Type B pancreatic cell (in vitro differentiated cells): ENCODE measurements at places on chromosomes 3 and 15.
A peak's percentile ranks its signal among the peaks of the same experiment; 100 is the strongest.

DNA sequence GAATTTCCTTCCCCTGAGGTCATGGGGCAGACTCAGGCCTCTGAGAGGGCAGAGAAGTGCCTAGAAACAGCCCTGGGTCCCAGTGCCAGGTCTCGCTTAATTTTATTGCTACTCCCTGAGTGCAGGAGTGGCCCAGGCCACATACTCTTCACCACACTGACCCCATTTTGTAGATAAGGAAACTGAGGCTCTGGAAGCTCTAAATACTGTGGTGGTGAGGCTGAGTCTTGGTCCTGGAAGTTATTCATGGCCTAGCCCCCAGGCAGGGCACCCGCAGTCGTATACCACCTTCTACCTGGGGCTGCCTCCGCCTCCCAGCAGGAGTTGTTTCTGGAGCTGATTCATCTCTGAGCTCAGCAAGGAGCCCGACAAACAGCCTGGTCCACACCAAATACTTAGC, 9.8 kb downstream of the ATP2B2 start:
- no peak for DNase-seq

- DNase-seq: no peak
These were observed 183.0 kb upstream of the THBS1 start for GRCh38 chr15:39397883-39398282.

DNA sequence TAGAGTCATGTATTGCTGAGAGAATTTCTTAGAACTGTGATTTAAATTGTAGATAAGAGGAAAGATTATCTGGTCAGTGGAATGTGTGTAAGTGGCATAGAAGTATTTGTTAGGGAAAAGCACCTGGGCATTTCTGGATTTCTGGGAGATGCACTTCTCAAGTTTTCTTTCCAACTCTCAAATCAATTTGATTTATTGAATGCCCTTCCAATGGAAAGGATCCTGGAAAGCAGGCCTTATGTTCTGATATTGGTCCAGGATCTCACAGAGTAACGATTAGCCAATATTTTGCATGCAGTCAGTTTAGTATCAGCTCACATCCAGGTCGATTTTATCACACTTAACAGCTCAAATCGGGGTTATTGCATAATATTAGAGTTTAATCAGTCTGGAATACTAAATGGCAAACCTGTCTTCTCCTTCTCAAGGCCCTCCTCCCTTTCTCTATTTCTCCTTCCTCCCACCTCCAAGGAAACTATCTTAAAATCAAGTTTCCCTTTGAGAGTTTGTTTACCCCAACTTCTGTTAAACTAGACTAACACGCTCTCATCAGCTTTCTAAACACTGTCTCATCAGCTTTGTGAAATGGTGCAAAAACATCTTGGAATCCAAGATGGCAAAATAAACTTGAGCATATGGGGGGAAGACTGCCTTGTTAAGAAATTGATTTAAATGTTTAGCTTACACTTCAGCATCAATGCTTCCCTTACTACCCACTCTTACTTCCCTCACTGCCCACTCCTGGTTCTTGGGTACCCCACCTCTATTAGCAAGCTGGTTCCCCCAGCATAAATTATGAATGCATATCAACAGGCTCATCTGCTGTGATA, 9.5 kb downstream of the SOX2 start:
- DNase-seq: no peak

GRCh38 chr3:106247902-106248684, 379.3 kb upstream of the CBLB start:
- DNase-seq: no peak

DNA sequence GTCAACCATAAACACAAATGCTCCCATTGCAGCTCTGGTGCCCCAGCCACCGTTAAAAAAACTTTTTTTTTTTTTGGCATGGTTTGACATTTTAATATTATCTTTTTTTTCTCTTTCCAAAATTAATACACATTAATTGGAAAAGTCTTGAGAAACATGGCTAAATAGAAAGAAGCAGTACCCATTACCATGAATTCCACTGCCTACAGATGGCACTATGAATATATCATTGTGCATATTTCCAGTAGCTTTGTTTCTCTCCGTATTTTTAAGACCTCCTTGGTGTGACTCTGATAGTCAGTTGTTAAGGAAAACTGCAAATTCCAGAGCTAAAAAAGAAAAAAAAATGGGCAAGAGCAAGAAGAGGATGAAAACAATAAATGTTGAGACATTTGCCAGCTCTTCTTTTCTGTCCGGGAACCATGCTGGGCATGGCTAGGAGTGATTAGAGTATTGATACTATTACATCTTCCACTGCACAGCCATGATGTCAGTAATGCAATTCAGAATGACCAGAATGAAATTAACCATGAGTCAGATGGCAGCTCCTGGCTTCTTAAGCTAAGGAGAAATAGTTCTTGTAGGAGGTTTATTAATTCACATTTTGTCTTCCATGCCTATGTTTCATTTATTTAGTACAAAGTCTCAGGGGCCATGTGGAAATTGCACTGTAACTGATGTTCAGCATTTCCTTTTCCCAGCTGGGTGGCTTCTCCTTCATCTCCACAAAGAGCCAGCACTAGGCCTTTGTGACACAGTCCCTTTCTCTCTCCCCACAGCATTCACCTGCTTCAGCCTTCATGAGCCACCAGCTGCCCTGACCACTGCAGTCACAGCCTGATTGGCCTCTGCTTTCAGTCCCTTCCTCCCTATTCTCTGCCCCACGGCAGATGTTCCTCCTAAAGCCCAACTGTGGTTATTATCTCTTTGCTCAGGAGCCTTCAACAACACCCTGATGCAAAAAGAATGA, 31.8 kb downstream of the SLC7A14 start:
- DNase-seq: no peak

DNA sequence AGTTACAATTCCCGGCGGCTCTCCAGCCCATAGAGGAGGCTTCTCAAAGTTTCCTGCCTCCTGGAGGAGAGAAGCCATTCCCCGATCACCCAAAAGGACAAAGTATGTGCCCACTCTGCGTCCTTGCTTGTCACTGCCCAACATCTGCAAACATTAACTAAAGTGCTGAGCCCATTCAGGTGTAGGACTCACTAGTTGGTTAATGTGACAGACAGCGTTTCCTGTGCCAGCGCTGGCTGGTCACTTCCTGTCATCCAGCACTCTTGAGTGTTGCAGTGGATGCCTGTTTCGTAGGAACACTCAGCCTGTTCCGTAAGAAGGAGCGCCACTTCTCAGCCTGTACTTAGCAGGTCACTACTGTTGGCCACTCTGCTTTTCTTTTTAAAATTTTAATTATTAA, 100.3 kb downstream of the APBA2 start:
- DNase-seq: no peak

DNA sequence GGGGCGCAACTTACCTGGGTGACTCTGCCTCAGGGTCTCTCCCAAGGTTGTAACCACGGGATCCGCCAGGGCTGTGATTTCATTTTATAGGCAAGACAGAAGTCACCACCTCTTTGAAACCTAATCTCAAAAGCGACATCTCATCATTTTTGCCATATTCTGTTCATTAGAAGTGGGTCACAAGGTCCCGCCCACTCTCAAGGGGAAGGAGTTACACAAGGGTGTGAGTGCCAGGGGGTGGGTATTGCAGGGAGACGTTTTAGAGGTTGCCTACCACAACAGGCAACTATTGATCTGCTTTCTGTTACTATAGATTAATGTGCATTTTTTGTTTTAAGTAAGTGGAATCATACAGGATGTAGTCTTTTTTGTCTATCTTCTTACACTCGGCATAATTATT, 56.6 kb upstream of the ADPGK start:
- no peak for DNase-seq

DNA sequence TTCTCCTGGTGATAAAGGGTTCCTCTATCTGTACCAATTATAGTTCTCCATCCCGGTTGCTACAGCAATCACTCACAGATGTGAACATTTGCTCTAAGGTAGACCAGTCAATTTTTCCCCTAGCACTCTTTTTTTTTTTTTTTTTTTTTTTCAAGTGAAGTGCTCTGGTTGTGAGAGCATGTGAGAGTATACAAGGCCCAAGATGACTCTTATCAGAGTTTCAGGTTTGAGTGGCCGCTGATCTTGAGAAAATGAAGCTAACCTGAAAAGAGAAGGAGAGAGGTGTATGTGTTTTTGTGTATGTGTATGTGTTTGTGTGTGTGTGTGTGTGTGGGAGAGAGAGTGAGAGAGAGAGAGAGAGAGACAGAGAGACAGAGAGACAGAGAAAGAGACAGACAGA, 44.4 kb upstream of the OTOL1 start:
- DNase-seq: no peak

DNA sequence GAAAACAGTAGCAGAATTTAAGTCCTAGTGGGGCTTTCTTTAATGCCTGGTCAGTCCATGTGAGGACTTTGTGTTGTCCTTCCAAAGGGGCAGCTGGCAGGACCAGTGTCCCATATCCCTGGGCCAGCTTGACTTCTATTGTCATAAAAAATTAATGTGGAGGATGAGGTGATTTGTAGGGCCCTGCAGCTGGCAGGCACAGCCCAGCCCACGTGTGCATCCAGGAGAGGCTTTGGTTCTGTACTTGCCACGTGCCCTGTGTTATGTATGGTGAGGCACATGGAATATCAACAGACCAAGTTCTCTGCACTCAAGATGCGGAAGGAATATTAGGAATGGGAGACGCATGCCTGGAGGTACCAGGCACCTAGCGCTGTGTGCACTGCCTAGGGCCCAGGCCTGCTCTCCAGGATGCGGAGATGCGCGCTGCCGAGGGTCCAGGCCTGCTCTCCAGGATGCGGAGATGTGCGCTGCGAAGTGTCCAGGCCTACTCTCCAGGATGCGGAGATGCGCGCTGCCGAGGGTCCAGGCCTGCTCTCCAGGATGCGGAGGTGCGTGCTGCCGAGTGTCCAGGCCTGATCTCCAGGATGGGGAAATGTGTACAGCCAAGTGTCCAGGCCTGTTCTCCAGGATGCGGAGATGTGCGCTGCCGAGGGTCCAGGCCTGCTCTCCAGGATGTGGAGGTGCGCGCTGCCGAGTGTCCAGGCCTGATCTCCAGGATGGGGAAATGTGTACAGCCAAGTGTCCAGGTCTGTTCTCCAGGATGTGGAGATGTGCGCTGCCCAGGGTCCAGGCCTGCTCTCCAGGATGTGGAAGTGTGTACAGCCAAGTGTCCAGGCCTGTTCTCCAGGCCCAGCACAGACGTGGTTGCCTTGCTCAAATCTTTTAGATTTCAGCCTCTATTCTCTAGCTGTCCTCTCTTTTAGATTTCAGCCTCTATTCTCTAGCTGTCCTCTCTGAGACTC, 183.3 kb upstream of the ROPN1 start:
- no peak for DNase-seq

GRCh38 chr3:69200384-69201068, 78.1 kb upstream of the LMOD3 start:
- no peak for DNase-seq

DNA sequence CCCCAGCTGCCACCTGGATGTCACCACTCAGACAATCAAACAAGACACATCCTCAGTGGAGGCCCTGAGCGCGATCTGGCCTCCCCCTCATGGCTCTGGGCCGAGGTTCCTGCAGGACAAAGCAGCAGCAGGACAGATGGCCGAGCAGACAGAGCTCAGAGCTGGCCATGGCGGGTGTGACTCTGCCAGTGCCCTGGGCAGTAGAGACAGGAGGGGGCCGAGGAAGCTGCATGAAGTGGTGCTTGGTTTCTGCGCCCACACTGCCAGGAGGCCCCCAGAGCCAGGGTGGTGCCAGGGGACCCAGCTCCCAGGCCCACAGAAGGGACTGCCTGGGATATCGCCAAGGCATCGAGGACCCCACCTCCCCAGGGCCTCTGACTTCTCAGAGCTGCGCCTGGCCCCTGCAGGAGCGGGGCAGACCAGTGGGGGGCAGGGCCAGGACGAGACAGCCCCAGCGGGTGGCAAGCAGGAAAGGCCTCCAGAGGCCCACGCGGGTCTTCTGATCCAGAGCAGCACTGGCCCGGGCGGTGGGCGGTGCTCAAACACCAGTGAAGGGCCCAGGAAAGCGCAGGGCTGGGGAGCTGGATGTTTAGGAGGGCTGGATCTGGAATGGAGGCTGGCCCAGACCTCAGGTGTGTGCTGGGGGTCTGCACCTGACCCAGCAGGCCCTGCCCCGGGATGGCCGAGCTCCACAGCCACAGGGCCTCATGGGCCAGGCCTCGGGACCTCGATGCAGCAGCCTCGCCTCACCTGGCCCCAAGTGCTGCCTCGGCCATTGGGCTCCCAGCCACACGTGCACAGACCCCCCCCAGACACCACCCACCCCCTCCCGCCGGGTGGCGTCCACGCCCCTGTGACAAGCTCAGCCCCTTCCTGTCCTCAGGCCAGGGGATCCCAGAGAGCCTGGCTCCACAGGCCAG, 76.0 kb downstream of the GOLGA8G start:
- DNase-seq: peak; percentile 73

- no peak for DNase-seq
These were observed 190.7 kb upstream of the CNTN6 start for GRCh38 chr3:901953-902778.

DNA sequence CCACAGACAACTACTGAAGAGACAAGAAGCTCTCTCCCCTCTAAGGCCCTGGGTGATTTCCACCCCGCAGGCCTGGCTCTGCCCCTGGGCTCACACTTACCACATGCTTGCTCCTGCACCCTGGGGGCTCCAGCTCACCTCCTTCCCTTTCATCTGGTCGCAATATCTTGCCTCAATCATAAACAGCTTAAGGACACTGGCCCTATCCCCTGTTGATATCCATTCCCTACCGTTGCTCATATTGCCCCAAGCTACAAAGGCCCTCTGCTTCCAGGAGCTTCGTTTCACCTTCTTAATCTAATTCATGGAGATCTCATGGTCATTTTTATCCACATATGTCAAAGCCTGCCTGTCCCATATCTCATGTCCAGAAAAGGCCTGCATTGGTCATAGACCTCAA, 46.0 kb upstream of the TSEN2 start:
- DNase-seq: peak; percentile 20

- no peak for DNase-seq
These were observed 62.2 kb downstream of the ABTB1 start for GRCh38 chr3:127734754-127735473.

GRCh38 chr15:60486742-60487141, 7.8 kb upstream of the ICE2 start:
- no peak for DNase-seq

- DNase-seq: no peak
These were observed 8.3 kb downstream of the ARL13B start for GRCh38 chr3:93988283-93988682.

- DNase-seq: no peak
These were observed 479.8 kb downstream of the NAALADL2 start for GRCh38 chr3:175338775-175339535.

- no peak for DNase-seq
These were observed 40.3 kb downstream of the GNB4 start for GRCh38 chr3:179410999-179411398.
